ENCODE measurements at places on chromosomes 5 and 9.

DNA sequence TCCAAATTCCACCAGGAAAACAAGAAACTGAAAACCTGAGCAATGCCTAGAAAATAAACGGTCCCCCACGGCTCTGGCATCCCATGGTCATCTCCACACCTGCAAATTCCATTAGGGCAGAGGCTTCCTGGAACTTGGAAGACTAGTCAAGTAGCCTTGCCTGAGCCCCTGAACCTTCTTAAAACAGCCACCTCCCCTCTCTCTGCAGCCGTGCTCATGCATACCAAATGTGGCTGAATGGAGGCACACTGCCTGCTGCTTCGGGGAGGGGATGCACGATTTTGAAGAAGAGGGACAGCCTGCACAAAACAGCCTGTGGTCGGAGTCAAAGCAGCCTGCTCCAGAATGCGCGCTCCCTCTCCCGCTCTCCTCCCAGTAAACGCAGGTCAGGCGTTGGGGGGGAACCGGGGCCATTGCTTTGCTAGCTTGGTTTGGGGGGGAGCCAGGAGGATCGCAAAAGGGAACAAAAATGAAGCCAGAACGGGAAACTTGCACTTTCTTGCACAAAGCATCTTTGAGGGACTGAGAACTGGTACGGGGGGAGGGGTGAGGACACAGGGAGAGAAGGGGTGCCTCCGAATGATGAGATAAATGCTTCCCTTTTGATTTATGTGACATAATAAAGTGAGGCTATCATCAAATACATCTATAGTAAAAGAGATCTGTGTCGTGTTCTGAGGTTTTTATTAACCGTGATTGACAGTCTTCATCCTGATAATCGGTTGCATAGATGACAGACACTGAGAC is at the start of gene TRPM3:
Gene TRPM3 (minus strand): TSS at position 347 of the 747 bp plus-strand sequence. CDS start 267 bp downstream, at position 80.
- no peak for DNase-seq

DNA sequence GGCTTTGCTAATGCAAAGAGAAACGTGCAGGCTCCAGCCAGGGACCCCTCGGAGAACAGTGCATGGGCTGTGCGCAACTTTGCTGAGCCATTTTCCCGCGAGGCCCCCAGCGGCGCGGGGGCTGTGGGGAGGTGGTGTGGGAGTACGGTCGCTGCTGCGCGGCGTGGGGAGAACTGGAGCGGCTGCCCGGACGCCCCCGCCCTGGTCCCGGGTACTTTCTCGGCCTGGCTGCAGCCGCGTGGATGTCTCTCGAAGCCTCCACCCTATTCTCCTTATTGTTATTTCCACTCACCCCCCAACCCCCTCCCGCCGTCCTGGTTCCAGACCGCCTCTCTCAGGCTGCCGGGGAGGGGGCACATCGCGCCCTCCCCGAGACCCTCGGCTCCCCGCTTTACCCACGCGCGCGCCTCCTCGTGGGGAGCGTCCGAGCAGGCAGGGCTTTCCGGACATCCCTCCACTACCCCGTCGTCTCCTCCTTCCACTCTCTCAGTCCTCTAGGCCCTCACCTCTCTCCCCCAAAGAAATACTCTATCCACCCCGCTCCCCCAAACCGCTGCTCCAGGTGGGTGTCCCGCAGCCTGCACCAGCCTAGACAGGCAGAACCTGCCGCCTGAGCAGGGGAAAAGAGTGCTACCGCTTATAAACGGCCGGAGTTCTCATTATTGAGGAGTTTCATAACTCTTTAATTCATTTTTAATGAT is 68.6 kb upstream of the TBCA start:
- DNase-seq, result no peak

GRCh38 chr9:81969971-81970370 is 18.6 kb upstream of the SPATA31D1 start:
- no peak for DNase-seq

DNA sequence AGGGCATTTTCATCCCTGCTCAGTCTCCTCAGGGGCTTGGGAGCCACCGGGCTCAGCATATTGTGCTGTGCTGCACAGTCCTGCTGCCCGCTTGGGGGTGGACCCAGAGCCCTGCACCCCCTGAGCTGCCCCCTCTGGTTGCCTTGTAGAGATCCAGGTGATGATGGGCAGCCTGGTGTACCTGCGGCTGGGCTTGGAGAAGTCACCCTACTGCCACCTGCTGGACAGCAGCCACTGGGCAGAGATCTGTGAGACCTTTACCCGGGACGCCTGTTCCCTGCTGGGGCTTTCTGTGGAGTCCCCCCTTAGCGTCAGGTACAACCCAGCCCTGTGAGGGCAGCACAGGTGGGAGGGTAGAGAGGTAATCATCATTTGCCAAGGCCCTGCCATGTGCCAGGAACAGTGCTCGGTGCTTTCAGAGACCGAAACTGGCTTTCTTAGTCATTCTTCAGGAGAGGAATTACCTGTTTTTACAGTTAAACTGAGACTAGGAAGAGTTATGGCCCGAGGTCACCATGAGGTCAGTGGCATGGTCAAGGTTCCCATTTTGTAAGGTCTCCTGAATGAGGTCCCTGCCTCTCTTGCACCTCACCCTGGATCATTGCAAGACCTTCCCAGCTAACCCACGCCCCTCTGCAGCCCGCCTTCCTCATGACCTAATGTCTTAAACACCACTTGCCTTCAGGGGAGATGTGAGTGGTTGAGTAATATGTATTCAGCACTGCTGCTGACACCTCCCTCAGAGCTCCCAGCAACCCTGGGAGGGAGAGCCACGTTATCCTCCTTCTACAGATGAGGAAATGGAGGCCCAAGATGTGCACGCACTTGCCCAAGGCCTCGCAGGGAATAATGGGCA is 7.5 kb downstream of the NHP2 start:
- DNase-seq, result no peak

GRCh38 chr5:59187857-59188256 is 605.0 kb downstream of the RAB3C start:
- no peak for DNase-seq

DNA sequence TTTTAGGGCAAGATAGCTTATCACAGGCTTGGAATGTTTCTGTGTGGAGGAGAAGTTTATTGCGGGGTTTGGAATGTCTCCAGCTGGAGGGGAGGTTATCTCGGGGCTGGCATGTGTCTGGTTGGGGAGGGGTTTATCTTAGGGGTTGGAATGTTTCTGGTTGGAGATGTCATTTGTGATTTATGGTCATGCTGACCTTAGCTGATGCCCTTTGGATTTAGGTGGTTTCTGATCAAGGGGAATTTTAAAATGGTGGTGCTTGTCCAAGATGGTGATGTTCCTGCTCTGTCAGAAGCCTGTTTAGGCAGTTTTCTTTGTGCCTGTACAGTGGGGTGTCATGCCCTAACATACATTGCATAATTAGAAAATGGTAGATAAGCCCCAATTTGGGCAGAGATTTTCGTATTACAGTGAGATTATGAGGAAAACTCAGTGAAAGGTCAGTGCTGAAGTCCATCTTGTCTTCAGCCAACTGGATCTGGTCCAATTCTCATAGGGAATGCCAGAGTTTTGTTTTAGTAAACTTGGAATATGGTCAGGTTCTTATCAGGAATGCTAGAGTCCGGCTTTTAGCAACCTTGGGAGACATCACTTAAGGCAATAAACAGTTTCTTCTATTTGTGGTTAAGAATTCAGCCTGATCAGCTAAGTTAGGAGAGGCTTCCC is 14.3 kb downstream of the CDK20 start:
- DNase-seq, result no peak

GRCh38 chr5:145393426-145393825 is 441.7 kb downstream of the PRELID2 start:
- DNase-seq, result no peak

GRCh38 chr9:7212101-7212500 is 454.3 kb downstream of the KDM4C start:
- no peak for DNase-seq

- DNase-seq, result no peak
Observed at GRCh38 chr9:127545196-127546124, 66.6 kb upstream of the STXBP1 start.

DNA sequence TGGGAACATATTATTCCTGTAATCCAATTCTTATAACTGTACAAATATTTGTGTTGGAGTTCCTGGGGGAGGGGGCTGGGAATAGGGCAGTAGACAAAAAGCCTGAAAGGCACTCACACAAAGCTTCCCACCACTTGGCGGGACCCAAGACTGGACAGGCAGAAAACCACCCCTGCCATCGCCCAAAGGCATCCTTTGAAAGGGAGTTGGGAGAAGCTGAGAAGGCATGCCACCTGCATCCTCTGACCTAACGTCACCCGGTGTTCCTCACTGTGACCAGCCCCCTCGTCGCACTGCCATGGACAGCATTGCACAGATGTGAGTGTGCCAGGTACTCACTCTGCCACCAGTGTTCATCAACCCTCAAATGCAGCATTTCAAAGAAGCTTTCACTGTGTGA is 80.6 kb upstream of the SMIM23 start:
- no peak for DNase-seq

GRCh38 chr5:157860898-157861890 is 2.2 kb upstream of the CLINT1 start:
- no peak for DNase-seq

DNA sequence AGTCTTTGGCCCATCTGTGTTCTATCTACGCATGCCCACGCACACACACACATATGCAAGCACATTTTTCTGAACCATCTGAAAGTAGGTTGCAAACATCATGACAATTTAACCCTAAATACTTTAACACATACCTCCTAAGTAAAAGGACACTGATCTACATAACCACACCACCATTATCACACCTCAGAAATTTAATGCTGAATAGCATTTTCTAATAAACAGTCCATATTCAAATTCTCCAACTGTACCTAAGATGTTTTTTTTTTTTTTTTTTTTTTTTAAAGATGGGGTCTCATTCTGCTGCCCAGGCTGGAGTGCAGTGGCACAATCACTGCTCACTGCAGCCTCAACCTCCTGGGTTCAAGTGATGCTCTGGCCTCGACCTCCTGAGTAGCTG is 35.5 kb downstream of the DDX31 start:
- no peak for DNase-seq

GRCh38 chr9:107279086-107279485 is 4.0 kb upstream of the RAD23B start:
- no peak for DNase-seq
